D721Med (cell line): ENCODE measurements at places on chromosomes 12 and 14.

DNA sequence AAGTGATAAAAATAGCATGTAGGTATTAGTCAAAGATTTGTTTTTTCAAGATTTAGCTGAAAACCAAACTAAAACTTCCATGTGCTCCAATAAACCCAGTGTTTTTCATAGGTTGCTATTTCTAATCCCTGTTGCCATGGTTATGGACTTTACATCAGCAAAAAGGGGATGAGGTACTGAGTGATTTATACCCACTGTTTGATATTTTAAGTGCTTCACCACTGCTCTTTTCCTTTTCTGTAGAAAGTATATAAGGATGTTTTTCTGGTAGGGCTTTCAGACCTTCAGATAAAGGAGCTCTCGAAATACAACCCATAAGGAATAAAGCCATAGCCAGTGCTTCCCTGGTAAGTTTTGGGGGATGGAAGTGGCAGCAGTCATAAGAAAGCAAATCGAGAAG, at the start of gene OTOGL:
Gene OTOGL, plus strand, starts transcription at position 279 of the 400 bp plus-strand sequence. CDS start 109,895 bp downstream, outside the sequence.
- DNase-seq: no peak

DNA sequence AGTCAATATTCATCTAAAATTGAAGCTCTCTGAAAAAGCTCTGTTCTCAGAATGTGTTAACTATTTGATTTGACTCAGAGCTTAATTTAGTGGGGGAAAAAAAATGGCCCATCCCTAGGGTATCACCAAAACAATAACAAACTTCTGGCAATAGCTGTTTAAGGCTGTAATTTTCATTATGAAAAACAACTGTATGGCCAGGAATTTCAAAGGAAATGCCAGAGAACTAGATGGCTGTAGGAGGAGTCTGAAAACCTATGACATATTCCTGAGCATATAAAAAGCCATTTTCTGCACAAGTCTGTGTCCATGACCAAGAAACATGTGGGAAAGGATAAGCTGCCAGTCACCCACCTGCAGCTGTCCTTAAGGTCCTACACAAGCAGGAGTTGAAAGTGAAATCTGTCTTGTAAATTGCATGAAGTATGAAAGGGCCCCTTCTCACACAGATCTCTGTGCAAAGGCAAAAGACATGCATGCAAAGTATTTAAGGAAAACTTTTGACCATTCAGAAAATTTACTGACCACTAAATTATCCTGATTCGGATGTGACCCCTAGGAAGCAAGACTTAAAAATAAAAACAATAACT, 299.1 kb downstream of the BTG1 start:
- no peak for DNase-seq

GRCh38 chr12:98402091-98402490, 113.3 kb upstream of the TMPO start:
- no peak for DNase-seq

- DNase-seq: no peak
Observed at GRCh38 chr12:1723721-1724120, 32.9 kb downstream of the ADIPOR2 start.

DNA sequence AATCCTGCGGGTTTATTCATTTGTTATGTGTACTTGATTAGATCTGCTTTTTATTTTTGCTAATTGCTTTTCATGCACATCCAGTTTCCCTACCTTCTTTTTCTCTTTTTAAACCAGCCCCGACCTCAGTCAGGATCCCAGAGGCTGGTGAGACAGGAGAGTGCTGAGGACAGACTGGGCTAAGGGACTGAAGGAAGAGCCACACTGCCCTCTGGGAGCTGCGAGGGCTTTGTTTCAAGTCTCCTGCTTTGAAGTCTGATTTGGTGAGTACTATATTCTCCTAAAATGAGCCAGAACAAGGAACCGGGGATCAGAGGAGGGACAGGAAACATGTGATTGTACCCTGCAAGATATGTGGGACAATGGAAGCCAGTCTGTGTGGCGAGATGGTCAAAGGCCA, 23.9 kb downstream of the PRICKLE1 start:
- no peak for DNase-seq

- DNase-seq: no peak
Observed at GRCh38 chr12:51923506-51924365, 16.4 kb downstream of the ACVRL1 start.

DNA sequence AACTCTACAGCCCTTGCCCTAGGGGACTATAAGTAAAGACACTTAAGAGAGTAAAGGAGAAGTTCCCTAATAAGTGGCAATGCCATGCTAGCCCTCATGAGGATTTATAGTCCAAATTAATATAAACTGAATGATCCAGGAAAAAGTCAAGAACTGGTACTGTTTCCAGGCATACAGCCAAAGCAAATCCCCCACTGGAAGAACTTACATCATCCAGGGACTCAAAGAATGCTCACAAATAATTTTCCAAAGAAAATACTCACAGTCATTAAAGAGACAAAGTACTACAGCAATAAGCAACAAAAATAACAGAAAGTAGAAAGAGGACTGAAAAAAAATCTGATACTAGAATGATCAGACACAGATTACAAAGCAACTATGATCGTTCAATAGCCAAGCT, 79.7 kb upstream of the RAP1B start:
- no peak for DNase-seq

GRCh38 chr14:95346820-95347219, 27.1 kb upstream of the CLMN start:
- DNase-seq: no peak

DNA sequence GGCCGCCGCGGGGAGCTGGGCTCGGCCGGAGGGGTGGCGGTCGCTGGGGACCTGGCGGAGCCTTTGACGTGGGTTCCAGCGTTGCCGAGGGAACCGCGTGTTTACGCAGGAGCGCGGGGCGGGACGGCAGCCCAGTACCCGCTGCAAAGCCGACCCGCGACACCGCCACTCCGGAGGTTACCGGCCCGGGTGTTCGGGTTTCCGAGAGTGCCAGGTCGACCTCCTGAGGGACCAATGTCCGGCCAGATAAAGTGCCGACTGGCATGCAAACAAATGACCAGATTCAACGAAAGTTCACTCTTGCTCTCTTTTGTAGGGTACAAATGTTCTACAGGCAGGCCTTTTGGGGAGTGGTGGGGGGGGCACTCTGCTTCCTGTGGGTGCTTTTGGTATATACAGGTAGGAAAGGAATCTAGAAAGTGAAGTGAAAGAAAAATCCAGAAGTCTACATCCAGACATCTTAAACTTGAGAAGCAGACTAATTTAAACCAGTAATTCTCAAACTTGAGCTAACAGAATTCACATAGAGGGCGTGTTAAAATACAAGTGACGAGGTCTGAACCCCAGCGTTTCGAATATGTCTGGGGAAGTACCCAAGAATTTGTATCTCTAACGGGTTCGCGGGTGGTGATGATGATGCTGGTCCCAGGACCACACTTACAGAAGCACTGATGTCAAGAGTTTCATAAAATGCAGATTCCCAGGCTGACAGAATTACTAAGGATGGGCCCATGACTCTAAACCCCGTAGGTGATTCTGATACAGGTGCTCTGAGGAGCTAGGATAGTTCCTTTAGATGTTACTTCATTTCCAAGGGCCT, at the start of gene GPR135:
Gene GPR135, minus strand, starts transcription at position 65 of the 820 bp plus-strand sequence. CDS start 154 bp downstream, outside the sequence.
- no peak for DNase-seq
